ENCODE measurements at places on chromosomes 4 and X.

GRCh38 chr4:151652841-151653547 lies 107.8 kb downstream of the GATB start:
- no peak for DNase-seq

DNA sequence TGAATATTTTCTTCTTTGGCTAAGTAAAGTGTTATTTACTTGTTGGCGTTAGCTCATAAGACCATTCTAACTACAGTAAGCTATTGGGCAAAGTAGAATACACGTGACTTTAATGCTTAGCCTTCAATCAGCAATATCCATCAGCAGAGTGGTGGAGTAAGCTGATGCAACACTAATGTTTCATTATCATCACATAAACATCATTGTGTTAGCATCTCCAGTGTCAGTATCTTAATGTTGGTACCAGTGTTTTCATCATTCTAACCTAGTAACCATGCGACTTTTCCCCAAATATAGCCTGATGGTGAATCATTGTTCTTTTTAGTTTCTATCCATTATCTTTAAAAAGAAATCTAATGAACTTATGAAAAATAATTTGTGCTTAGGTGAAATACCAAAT lies 48.5 kb downstream of the APOOL start:
- no peak for DNase-seq

- DNase-seq = no peak
Measured at GRCh38 chrX:95101851-95102390, 1427.9 kb downstream of the FAM133A start.

- DNase-seq = no peak
Measured at GRCh38 chrX:22889819-22890218, 109.9 kb upstream of the DDX53 start.

GRCh38 chr4:48090621-48091020 lies 43.4 kb downstream of the TXK start:
- no peak for DNase-seq

GRCh38 chr4:126627255-126627654 lies 1005.5 kb upstream of the INTU start:
- no peak for DNase-seq

DNA sequence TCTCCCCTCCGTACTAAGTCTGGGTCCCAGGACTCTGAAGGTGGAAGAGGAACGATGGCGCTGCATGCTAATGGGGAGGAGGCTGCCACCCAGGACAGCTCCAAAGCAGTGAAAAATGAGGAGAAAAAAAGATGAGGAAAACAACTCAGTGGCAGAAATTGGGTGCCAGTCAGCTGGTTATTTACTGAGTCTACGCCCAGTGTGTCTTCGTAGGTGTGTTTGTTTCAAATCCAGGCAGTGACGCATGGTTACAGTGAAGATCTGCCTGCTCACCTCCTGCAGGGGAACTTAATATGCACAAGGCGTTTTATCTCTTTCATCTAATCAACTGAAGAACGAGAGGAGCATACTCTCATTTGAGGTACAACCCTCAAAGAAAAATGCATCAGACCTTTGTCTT lies 70.9 kb upstream of the FBXW7 start:
- no peak for DNase-seq

- DNase-seq = no peak
Measured at GRCh38 chr4:120865985-120866384, 56.5 kb downstream of the PRDM5 start.

GRCh38 chr4:52157641-52158316 lies 106.7 kb downstream of the SPATA18 start:
- DNase-seq = no peak

DNA sequence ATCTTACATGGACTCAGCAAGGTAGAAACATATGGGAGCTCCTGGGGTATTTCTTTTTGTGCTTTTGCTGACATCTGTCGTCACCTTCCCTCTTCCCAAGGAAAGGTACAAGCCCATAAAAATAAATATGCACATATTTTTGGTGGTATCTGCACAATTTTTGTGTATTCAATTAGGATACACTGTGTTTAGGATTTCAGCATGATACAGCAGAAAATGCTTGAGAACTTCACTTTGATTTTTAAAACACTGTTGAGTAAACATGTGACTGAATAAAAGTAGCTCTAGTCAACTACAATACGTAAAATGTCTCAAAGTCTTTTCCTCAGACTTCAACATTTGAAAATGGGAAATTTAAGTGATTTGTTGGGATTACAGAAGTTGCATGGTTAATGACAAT lies 99.4 kb upstream of the SPANXC start:
- DNase-seq = no peak

Measured in activated CD4-positive, alpha-beta T cell treated with anti-CD3 and anti-CD28 coated beads, Interleukin-2, amount 50 U/mL, for 48 hours (primary cell).